ENCODE measurements at places on chromosomes 2 and 18.
A peak's percentile ranks its signal among the peaks of the same experiment; 100 is the strongest.

GRCh38 chr2:123928358-123928757, 96.7 kb upstream of the CNTNAP5 start:
- no peak for DNase-seq

DNA sequence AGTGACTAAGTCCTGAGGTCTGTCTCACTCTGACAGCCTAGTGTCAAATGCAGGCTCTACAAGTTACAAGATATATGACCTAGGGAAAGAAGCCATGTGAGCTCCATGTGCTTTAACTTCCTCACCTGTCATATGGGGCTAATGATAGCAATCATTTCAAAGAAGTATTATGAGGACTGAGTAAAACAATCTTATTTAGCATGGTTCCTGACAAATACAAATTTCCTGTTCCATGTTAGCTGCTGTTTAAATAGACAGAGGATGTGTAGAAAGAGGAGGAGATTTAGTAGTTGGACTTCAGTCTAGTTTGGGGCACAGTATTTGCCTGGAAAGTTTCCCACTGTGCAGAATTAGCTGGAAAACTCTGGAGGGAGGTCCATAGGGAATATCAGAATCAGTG, 545.8 kb downstream of the CNTNAP5 start:
- DNase-seq: no peak

GRCh38 chr2:22481486-22482259, 903.3 kb upstream of the KLHL29 start:
- DNase-seq: no peak

DNA sequence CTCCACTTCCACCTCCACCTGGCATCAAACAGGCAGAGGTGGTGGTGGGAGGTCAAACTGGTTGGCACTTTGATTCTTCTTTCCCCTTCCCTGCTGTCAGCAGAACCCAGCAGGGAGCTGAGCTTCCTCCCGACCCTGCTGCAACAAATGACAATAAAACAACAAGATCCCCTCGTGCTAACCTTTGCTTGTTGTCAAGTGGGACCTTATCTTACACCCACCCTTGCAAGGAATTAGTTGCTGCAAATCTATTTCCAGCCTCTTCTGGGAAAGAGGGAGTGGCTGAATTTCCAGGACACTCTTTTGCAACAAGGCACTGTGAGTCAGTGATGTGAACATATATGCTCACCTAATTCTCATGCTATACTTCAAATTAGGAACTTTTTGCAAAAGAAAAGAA, 655.1 kb downstream of the DSC3 start:
- no peak for DNase-seq

- no peak for DNase-seq
These were observed 67.2 kb upstream of the FRZB start for GRCh38 chr2:182933629-182934028.

GRCh38 chr2:70793450-70793849, 3.0 kb upstream of the FIGLA start:
- DNase-seq: no peak

- no peak for DNase-seq
These were observed 270.9 kb upstream of the TCF4 start for GRCh38 chr18:55858661-55859515.

DNA sequence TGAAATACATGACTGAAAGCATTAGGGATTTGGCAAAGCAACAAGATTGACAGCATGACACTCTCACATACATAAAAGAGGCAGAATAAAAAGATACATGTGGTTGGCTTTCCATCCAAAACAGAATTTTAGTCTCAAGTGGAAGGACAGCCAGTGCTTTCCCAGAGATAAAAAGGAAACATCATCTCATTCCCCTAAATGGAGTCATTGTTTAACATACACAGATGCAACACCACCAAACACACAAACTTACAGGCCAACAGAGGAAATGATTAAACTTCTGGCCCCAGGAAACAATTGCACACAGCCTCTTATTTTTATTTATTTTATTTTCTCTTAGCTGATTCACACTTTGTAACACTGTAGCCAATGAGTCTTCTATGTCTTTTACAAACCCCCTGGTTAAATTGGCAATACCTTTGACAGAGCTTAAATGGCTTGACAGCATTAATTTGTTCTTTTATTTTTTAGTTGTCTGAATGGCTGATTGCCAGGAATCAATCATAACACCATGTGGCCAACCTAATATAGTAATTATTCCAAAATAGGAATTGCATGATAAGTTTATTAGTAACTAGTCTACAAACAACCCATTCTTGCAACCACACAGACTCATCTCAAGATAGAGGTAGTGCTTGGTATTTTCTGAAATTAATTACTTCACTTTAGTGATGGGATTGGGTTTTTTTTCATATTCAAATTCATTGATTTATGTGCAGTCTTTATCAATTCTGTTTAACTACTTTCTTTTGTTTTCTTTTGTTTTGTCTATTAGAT, 190.5 kb downstream of the RND3 start:
- no peak for DNase-seq

DNA sequence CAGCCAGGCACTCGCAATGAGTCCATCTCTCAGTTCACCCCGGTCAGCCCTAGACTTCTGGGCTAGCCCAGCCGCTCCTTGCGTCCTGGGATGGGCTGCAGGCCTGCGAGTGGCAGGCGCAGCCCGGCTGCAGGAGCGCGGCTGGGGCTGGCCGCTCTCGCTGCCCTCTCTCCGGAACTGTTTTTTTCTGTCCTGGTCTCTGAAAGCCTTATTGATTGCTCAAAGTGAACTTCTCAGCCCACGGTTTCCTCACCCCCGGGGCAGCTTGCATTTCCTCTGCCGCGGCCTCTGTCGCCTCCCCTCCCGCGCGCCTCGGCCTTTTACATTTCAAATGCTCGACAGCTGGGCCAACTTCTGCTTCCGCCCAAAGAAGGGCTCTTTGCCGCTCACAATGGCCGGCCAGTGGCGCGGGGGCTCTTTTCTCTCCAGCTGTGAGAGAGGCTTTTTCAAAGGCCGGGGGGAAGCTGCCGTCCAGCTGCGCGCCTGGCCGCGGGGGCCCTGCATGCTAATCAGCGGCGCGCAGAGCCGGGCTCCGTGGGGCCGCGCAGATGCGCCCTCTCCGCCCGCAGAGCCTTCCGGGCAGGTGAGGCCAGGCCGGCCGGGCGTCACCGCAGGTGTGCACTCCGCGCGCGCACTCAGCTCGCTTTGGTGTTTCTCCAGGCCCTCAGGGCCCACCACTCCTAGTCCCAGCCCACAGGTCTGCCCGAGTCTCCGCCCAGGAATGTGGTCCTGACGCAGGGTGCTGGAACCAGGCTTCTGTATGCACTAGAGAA, 513.8 kb downstream of the RNF144A start:
- DNase-seq: peak; percentile 78

DNA sequence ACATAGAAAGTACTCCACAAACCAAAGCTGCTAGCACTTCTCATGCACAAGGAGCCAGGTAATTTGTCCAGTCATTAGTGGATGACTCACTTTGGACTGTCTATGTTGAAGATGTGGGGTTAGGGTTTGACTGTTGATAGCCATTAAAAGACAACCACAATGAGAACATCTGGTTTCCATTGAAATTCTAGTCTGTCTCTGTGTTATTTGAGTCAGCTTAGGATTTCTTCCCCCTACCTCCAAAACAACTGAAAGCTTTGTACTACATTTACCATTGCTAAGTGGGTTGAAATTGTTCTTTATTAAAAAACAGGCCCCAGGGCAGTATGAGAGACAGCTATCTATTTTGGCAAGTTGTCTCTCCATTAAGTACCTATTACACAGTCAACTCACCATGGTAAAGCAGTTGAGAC, 50.2 kb upstream of the ANKRD44 start:
- DNase-seq: no peak

Data from retina (tissue), 1 donor.